ENCODE measurements at places on chromosomes 1 and 21.

- no peak for DNase-seq
These were observed 8.8 kb upstream of the ATG4C start for GRCh38 chr1:62774971-62775595.

- peak; percentile 4 for DNase-seq
These were observed 25.0 kb downstream of the SZT2 start for GRCh38 chr1:43414634-43415223.

- DNase-seq: no peak
These were observed 33.3 kb upstream of the TDRD10 start for GRCh38 chr1:154468535-154469250.

DNA sequence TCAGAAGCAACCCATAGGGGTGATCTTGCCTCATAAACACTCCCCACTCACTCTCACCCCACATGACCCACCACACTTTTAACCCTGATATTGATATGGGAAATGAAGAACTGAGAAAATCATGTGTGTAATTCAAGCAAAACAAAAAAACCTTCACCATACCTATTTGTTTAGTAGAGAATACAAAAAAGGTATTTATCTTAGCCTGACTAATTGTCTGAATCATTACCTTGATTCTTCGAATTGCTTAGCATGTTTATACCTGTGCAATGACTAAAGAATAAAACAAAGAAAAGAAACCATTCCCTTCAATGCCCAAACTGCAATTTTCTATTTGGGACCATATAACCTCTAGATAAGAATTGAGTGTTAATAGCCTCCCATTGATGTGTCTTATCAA is 1.8 kb downstream of the CLDN17 start:
- DNase-seq: no peak

- no peak for DNase-seq
These were observed 33.7 kb upstream of the DMBX1 start for GRCh38 chr1:46455951-46456350.

- no peak for DNase-seq
These were observed 58.9 kb downstream of the WLS start for GRCh38 chr1:68173283-68173935.

DNA sequence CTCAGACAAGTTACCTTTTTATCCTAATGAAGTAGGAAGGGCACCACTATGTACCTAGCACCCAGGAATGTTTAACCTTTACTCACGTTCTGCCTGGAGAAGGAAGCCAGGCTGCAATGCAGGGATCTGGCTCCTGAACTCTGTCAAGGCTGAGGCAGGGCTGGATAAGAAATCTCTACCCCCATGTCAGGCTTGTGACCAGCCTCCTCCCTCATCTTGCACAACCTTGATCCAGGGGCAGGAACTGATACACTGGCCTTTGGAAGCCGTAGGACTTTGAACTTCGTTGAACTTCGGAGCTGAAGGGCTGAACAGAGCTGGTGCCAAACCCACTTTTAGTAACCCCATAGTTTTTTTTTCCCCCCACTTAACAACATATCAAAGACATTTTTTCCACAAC is 8.0 kb upstream of the AKR1A1 start:
- no peak for DNase-seq

GRCh38 chr1:19974822-19975416 is 4.5 kb downstream of the PLA2G2A start:
- DNase-seq: no peak

- DNase-seq: no peak
These were observed 99.1 kb upstream of the CTTNBP2NL start for GRCh38 chr1:112296908-112297307.

- DNase-seq: no peak
These were observed 996.2 kb downstream of the AMY1C start for GRCh38 chr1:104745875-104746274.

DNA sequence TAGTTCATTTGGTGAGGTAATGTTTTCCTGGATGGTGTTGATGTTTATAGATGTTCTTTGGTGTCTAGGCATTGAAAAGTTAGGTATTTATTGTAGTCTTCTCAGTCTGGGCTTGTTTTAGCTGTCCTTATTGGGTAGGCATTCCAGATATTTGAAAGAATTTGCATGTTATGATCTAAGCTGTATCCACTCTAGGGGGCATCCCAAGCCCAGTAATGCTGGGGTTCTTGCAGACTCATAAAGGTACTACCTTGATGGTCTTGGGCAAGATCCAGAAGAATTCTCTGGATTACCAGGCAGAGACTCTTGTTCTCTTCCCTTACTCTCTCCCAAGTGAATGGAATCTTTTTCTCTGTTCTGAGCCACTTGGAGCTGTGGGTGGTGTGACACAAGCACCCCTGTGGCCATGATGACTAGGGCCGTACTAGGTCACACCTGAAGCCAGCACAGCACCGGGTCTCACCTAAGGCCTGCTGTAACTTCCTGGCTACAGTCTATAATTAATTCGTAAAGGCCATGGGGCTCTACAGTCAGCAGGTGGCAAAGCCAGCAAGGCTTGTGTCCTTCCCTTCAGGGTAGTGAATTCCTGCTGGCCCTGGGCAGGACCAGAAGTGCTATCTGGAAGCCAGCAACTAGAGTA is 74.8 kb upstream of the PDE4B start:
- no peak for DNase-seq

DNA sequence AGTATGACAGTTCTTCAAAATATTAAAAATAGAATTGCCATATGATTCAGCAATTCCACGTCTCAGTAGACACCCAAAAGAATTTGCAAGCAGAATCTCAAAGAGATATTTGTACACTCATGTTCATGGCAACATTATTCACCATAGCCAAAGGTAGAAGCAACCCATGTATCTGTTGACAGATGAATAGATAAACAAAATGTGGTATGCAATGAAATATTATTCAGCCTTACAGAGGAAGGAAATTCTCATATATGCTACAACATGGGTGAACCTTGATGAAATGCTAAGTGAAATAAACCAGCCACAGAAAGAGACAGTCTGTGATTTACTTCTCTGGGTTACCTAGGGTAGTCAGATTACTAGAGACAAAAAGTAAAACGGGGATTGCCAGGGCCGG is 47.0 kb downstream of the NAV1 start:
- no peak for DNase-seq

- DNase-seq: no peak
These were observed 61.2 kb upstream of the CASZ1 start for GRCh38 chr1:10857687-10858086.

DNA sequence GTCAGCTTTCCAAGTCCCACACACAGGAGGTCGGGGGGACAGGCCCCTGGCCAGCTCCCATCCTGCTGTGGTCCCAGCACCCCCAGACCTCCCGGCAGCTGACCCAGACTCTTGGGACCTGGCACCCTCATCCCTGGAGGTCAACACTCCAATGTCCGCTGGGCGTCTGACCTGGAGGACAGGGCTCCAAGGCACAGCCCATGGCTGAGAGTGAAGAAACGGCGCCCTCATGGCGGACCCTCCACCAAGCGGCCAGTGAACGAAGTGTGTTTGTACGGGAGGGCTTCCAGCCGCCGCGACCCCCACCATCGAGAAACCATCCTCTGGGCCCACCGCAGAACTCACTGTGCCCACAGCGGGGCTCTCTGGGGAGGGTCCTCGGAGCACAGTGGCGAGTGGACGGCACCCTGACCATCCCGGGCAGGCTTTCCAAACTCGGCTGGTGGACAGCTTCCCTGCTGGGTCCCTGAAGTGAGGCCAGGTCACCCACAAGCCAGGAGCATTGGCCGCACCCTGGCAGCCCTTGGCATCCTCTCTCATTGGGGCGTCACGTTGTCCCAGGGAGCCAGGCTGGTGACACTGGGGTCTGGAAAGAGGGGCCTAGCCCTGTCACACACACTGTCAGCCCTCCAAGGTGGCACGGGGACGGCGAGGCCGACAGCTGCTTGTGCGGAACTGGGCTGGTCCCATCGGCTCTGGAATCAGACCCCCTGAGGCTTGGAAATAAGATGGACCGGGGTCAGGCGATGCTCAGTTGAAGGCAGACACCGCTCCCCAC is 47.8 kb upstream of the COL6A2 start:
- no peak for DNase-seq

DNA sequence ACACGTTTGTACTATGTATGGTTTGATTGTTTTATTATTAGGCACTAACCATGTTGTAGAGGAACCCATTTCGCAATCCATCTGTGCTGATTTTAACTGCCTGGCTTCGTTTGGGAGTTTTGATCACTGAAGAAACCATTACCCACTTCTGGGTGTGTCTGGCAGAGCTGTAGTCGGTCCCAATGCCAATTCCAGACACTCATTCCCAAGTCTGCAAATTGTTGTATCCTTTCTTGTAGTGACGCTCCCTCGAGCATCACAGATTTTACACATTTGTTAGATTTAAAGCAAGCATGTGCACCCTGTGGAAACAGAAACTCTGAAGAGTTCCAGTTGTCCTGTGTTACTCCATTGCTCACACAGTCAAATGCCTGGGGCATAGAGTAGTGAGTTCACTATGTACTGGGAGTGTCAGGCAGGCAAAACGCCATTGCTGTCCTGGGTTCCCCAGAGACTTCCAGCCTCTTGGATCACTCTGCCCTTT is 31.0 kb upstream of the EFCAB14 start:
- DNase-seq: no peak

DNA sequence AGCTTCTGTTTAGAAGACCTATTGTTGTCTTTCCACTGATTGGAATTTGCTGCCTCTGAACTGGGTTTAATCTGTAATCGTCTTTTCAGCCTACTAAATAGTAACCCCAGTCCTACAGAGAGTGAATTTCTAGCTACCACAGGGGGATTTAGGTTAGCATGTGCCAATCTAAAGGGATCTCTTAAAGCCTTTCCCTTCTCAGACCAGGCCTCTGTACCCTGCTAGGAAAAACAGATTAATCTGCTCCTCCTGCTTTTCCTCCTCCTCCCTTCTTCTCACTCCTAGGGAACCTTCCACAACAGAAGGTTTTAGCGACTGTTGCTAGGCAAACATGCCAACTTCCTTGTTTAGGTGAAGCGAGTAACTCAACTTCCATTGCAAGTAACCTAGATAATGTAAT is 1.3 kb upstream of the RC3H1 start:
- DNase-seq: peak; percentile 53

DNA sequence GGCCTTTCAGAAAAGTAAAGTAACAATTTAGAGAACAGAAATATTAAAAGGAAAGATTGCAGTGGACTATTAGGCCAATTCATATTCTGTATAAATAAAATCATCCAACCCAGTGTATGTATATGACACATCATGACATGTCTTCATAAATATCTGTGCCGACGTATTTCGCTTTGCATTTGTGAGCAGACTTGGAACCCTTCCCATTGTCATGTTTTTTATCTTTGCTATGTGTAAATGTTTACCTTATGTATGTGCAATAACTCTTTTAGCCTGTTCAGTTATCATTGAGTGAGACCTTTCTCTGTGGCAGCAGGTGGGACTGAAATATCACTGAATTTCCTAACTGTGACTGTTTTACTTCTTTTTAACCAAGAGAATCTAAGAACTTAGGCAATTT is 58.0 kb upstream of the FAM3B start:
- DNase-seq: no peak

DNA sequence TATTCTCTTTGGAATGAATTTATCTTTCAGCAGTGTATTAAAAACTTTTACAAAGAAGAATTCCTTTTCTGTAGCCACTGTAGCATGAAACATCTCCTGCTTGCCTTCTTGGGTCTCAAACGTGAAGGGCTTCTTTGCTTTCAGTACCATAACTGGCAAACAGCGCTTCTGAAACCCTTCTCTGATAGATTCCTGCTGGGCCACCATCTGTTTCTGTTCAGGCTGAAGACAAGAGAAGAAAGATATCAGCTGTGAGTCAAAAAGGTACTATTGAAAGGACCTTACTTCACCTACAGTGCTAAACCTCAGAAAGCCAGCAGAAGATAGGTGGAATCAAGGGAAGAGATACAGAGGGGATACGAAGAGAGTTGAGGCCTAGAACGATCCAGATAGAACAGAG is 10.5 kb downstream of the AIM2 start:
- no peak for DNase-seq

DNA sequence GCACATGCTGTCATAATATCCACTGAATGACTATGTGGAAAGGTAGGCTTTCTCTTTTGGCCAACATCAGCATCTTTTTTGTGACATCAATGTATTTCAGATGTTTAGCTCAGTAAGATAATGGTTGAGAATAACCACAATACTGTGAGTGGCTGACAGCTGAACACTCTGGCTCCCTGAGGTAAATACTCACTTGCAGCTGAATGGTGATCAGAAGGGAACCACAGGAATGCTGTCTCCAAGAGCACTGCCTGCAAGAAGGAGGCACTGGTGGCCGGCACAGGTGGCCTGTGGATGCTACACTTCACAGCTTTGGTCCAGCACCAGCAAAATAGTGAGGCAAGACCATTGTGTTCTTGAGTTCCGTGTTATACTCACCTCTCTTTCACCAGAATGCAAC is 118.7 kb upstream of the PPM1J start:
- no peak for DNase-seq

DNA sequence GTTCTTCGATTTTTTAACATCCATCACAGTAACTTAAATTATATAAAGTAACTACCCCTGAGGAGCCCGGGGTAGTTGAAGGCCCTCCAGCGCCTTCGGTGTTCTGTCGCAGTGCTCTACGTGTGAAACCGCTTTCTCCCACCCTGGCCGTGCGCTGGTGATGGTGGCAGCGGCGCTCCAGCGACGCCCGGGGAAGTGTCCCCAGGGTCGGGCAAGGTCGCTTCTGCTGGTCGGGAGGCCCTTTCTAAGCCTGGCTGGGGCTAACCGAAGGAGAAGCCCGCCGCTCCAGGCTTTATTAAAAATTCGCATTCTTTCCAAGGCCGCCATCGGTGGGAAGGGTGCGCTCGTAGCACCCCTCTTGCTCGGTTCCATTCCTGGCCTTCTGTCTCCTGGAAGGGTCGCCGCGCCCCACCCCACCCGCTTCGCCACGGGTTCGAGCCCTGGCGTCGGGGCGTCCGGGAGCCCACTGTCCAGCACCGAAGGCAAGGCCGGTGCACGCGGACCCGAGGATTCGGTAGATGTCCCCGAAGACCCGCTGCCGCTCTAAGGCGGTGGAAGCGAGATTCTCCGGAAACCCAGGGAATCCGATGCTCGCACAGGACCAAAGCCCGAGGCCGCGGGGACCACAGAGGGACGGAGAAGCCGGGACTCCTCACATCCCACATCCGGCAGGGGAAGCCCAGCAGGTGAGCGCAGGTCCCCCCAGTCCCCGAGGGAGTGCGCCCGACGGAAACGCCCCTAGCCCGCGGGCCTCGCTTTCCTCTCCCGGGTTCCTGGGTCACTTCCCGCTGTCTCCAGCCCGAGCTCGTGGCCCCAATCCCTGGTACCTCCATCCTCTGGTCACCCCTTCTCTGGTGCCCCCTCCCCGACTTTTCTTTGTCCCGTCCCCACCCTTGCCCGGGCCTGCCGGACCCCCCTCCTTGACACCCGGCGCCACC is 685 bp upstream of the RIPPLY3 start:
- DNase-seq: no peak

GRCh38 chr1:98932184-98932583 is 72.5 kb downstream of the PLPPR5 start:
- no peak for DNase-seq

GRCh38 chr1:221350091-221350490 is 391.8 kb downstream of the DUSP10 start:
- no peak for DNase-seq
